ENCODE measurements at places on chromosomes 2 and 18. TPM values are rescaled to one million over a fixed set of nuclear protein-coding genes. Genes with fewer than 3 reads are reported as not detected.

DNA sequence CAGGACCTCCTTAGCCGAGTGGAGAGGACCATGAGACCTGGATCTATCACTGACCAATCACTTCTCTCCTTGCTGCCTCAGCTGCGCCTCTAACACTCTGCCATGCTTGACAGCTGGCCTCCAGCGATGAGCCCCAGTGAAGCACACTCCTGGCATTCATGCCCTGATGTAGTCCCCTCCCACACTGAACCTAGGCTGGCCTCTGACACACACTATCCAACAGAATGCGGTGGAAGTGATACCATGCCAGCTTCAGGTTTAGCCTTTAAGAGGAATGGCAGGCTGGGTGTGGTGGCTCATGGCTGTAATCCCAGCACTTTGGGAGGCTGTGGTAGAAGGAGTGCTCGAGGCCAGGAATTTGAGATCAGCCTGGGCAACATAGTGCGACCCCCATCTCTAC is 73.7 kb upstream of the LAPTM4A start:
- no peak for DNase-seq

GRCh38 chr18:62118328-62118727 is 68.5 kb downstream of the PIGN start:
- no peak for DNase-seq

DNA sequence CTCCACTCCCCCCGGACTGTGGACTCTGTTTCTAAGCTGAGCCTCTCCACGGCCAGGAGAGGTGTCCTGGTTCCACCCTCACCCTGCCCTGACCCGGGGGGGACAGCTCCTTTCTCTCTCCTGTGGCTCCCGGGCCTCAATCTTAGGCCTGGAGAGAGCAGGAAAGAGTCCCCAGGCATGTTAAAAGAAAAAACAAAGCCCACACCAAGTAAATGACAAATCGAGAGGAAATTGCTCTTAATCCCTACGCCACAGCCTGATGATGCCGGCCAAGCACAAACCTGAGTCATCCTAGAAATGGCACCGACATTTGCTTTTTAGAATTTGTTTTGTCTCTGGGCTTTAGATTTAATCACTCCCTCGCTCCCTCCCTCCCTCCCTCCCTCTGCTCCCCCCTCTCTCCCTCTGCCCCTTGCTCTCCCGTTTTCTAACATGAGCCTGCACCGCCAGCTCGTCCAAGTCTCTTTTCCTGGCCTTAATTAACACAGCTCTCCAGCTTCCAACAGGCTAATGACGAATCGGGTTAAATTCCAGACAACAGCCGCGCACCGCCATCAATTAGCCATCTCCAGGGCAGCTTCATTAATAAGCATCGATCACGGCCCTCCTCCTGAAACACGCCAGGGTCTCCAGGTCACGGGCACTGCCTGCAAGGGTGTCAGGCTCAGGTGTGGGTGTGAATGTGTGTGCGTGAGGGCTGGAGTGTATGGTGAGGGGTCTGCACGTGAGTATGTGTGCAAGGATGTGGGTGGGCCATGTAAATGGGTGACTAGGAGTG is 230.8 kb downstream of the CELF4 start:
- no peak for DNase-seq

KIAA2012 gene
- total RNA-seq, result not detected

GRCh38 chr2:46241344-46241743 is 55.9 kb upstream of the EPAS1 start:
- DNase-seq, result no peak

- no peak for DNase-seq
Measured at GRCh38 chr2:71554028-71554705, 100.8 kb downstream of the DYSF start.

DNA sequence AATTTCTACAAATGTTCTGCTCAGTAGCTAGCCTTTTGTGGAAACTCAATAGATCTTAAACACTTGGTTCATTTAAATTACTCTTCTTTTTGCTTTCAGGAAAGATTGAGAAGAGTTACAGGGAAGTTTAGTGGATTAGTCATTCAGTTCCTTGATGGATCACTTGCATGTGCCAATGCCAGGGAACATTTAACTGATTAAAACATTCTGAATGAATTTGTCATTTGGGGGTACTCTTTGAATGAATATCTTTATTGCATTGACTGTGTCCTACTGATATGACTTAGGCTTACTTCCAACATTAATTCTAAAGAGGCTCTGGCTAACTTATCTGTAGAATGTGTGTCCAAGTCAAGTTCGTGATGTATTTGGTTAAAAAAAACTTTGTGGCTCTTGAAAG is 199.8 kb downstream of the PLCL1 start:
- DNase-seq, result no peak

ELAC1 gene
- total RNA-seq, result 8.4 TPM

DNA sequence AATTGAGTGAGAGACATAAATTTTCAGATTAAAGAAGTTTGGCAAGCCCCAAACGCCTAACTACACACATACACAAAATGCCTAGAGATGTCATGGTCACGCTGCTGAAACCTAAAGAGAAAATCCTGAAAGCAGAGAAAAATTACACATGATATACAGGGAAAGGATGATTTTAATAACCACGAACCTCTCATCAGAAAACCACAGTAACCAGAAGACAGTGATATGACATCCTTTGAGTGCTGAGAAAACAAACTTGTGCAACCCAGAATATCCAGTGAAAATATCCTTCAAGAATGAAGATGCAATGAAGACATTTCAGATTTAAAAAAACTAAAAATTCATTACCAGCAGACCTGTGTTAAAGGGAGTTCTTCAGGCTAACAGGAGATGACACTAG is 122.4 kb upstream of the LMAN1 start:
- no peak for DNase-seq

CFC1 gene
- total RNA-seq, result 1.8 TPM

DNA sequence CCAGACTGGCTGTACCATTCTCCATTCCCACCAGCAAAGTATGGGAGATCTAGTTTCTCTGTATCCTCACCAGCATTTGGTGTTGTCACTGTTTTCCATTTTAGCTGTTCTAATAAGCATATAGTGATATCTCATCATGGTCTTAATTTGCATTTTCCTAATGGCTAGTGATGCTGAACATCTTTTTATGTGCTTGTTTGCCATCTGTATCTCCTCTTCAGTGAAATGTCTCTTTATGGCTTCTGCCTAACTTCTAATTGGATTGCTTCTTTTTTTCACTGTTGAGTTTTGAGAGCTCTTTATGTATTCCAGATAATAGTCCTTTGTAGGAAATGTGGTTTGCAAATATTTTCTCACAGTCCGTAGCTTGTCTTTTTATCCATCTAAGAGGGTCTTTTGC is 18.9 kb upstream of the BIN1 start:
- no peak for DNase-seq

MREG gene
- total RNA-seq, result 4.3 TPM
